ENCODE measurements at places on chromosomes 4 and X. TPM values are rescaled to one million over a fixed set of nuclear protein-coding genes. Genes with fewer than 3 reads are reported as not detected.

The WNK3 gene
- total RNA-seq: 0.21 TPM

DNA sequence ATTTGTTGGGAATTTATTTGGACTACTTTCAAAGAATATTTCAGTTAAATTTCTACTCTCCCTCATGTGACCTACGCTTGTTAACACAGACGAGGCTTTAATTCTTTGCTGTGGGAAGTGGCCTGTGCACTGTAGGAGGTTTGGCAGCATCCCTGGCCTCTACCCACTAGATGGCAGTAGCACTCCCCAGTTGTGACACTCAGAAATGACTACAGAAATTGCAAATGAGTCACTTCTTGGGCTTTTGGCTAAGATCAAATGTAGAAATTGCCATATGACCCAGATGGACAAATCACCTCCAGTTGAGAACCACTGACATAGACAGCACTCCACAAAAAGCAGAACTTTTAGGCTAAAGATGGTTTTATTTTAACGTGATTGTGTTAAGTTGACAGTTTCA is 22.1 kb downstream of the PIR start:
- no peak overlapping the region for H3K4me3 ChIP-seq
- H3K4me1 ChIP-seq: peaks cover 2% of the 10 kb centered on the region
- no peaks in the 10 kb centered on the region for H3K27me3 ChIP-seq
- no peaks in the 10 kb centered on the region for H3K36me3 ChIP-seq

- H3K27me3 ChIP-seq: peaks cover 13% of the 10 kb centered on the region
- no peak for DNase-seq
- H3K36me3 ChIP-seq: no peaks in the 10 kb centered on the region
Observed at GRCh38 chrX:100710816-100711215, 21.1 kb downstream of the SYTL4 start.

- H3K4me3 ChIP-seq: no peak overlapping the region
- no peak overlapping the region for H3K27ac ChIP-seq
- H3K27me3 ChIP-seq: peaks cover 24% of the 10 kb centered on the region
- no peaks in the 10 kb centered on the region for H3K36me3 ChIP-seq
- peaks cover 5% of the 10 kb centered on the region for H3K4me1 ChIP-seq
Observed at GRCh38 chr4:140331245-140331644, 42.2 kb upstream of the SCOC start.

GRCh38 chr4:81465406-81466340 is 6.0 kb downstream of the RASGEF1B start:
- no peak for DNase-seq
- no peaks in the 10 kb centered on the region for H3K36me3 ChIP-seq
- H3K27ac ChIP-seq: no peak overlapping the region
- peaks cover 16% of the 10 kb centered on the region for H3K4me1 ChIP-seq
- peaks cover 2% of the 10 kb centered on the region for H3K27me3 ChIP-seq

DNA sequence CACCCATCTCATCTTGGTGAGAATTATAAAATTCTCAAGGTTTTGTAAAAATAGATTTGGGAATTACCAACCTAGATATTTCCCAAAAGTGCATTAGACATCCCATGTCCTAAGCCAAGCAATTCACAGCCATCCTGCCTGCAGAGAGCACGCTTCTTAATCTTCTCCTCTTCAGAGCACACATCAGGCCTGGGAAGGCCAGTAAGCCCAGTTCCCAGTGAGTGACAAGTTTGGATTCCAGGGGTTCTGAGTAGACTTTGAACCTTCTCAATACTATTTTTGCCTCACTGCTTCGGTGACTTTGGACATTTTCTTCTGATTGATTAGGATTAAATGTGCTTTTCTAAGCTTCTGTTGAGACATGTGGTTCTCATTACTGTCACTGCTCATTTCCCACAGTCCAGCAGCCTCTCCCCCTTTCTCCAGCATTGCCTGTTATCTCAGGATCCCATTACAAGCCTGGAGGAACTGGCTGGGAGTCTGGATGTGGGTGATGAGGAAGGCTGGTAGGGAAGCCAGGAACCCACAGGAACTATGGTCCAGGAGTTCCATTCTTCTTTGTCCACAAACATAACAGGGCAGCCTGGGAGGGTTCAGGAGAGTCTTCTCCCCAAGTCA is 56.4 kb upstream of the TMEM150C start:
- H3K27ac ChIP-seq: no peak overlapping the region
- H3K4me3 ChIP-seq: no peak overlapping the region
- no peak for DNase-seq
- H3K4me1 ChIP-seq: no peaks in the 10 kb centered on the region
- no peaks in the 10 kb centered on the region for H3K36me3 ChIP-seq

Measured in activated CD8-positive, alpha-beta memory T cell treated with anti-CD3 and anti-CD28 coated beads, Interleukin-2, amount 10 ng/mL, durations not matched to agents 7 days and 5 days (primary cell).